H4 (cell line): ENCODE measurements at places on chromosomes 1 and 21. TPM values are rescaled to one million over a fixed set of nuclear protein-coding genes. Genes with fewer than 3 reads are reported as not detected.

ADAMTSL4 gene
- total RNA-seq = 0.80 and 1.1 TPM in 2 replicates

- DNase-seq = no peak
Observed at GRCh38 chr1:9822490-9822889, 1.3 kb downstream of the CLSTN1 start.

DNA sequence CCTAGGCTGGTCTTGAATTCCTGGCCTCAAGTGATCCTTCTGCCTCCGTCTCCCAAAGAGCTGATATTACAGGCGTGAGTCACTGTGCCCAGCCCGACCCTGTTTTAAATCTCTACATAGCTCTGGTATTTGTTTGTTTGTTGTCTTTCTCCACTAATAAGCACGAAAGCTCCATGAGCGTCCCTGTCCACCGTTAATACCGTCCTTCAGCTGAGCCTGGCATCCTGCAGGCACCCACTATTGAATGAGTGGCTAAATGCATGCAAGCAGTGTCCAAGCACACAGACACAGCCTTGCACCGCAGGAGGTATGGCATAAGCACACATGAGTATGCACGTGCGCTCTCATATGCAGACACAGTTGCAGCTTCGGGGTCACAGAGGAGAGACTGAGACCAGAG, 4.5 kb upstream of the COL16A1 start:
- DNase-seq = no peak

- no peak for DNase-seq
Observed at GRCh38 chr1:157103268-157103667, 3.7 kb upstream of the ETV3L start.

- no peak for DNase-seq
Observed at GRCh38 chr1:50658459-50659076, 235.3 kb upstream of the DMRTA2 start.

DNA sequence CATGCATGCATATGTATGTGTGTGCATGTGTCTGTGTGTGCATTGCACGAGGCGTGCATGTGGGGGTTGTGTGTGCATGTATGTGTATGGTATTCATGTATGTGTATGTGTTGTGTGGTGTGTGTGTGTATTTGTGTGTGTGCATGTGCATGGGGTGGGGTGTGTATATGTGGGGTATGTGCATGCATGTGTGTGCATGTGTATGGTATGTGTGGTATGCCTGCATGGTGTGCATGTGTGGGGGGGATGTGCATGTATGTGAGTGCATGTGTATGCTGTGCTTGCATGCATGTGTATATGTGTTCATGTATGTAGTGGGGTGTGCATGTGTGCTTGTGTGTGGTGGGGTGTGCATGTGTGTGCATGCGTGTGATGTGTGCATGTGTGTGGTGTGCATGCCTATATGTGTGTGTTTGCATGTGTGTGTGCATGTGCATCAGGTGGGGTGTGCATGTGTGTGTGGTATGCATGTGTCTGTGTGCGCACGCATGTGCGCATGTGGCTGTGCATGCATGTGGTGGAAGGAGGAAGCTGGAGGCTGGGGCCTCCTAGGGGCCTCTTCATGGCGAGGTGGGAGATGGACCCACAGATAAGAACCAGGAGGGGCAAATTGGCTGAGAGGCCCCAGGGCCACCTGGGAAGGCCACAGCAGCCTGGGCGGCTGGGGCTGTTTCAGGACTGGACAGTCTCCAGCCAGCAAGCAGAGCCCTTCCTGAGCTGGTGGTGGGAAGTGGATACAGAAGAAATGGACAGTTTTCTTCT, 35.9 kb upstream of the ARF1 start:
- no peak for DNase-seq

DNA sequence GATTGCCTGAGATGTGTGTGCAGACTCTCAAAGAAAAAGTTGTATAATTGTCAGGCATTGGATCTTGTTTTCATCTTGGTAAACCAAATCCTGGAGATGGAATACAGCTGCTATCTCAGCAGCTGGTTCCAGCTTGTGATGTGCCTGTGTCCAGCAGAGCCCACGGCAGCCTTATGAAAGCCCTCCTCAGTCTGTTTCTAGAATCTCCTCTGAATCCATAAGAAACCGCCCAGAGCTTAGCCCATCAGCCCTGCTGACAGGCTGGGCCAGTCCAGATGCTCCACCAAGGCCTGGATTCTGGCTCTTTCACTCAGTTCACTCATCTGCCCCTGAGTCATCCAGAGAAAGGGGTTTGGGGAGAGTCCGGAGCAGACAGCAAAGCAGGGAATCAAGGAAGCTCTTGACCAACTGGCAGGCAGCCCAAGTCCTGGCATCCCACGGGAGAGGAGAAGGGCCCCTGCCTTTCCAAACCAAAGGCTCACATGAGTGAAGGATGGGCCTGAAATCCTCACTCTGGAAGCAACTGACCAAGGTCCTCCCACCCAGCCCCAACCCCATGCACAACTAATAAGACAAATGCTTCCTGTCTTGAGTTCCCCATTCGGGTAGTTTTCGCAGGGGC, 45.7 kb downstream of the NAV1 start:
- no peak for DNase-seq

LCE2C gene
- not detected in 2 replicates for total RNA-seq

KCNK2 gene
- total RNA-seq = 0.60 and 1.7 TPM in 2 replicates

- no peak for DNase-seq
Observed at GRCh38 chr1:210490781-210491180, 162.1 kb downstream of the HHAT start.

KAZN gene
- total RNA-seq = 0.51 and 1.6 TPM in 2 replicates

GRCh38 chr1:206955476-206956451, 9.5 kb upstream of the PIGR start:
- DNase-seq = no peak

DNA sequence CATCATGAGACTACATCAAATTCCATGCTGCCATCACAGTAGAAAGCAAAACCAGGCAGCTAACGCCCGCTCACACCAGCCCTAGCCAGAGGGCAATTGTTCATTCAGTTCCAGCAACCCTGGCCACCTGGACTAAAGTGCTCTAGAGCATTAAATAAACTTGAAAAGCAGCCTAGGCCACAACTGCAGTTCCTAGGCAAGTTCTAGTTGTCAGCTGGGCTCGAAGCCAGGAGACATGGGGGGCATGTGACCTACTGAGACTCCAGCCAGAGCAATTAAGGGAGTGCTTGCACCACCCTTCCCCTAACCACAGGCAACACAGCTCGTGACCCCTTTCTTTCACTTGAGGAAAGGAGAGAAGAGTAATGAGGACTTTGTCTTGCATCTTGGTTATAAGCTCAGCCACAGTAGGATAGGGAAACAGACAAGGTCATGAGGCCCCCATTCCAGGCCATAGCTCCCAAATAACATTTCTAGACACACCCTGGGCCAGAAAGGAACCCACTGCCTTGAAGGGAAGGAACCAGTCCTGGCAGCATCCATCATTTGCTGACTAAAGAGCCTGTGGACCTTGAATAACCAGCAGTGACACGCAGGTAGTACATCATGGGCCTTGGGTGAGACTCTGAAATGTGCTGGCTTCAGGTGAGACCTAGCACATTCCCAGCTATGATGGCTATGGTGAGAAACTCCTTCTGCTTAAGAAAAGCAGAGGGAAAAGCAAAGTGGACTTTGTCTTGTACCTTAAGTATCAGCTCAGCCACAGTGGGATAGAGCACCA, 77.0 kb downstream of the ZZZ3 start:
- DNase-seq = peak; percentile 89

DNA sequence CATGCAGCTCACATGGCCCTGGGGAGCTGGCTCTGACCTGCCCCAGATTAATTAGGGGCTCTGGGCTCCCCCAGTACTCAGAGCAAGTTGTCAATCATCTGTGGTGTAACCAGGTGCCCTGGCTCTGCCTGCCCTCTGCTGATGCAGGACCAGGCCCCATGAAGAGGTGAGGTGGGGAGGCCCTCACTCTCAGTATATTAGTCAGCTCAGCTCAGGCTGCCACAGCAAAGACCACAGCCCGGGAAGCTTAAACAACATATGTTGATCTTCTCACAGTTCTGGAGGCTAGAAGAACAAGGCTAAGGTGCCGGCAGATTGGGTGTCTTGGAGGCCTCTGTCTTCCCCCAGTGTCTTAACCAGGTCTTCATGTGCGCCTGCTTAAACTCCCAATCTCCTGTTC, 66.5 kb downstream of the FCRL5 start:
- no peak for DNase-seq

GRCh38 chr1:154344977-154345837, 19.9 kb downstream of the ATP8B2 start:
- no peak for DNase-seq

LIN28A gene
- not detected in 2 replicates for total RNA-seq

- peak; percentile 16 for DNase-seq
Observed at GRCh38 chr1:207218512-207219362, 102.7 kb upstream of the CD55 start.
